Fibroblast of lung (primary cell): ENCODE measurements at places on chromosomes 11 and 22. TPM values are rescaled to one million over a fixed set of nuclear protein-coding genes. Genes with fewer than 3 reads are reported as not detected.

Gene CFAP300
- polyA plus RNA-seq = 5.6 and 6.4 TPM in 2 replicates

Gene CNTF
- 0.73 and 0.95 TPM in 2 replicates for polyA plus RNA-seq

Gene HSPB2
- polyA plus RNA-seq = 0.94 and 2.5 TPM in 2 replicates

Gene KIAA1671
- 0.34 and 0.69 TPM in 2 replicates for polyA plus RNA-seq

Gene ALX4
- not detected in 2 replicates for polyA plus RNA-seq

Gene KDM4D
- polyA plus RNA-seq = 0.94 and 1.4 TPM in 2 replicates

Gene TOMT
- polyA plus RNA-seq = not detected in 2 replicates

Gene ASRGL1
- polyA plus RNA-seq = 0.22 and 1.1 TPM in 2 replicates

Gene CARS1
- polyA plus RNA-seq = 64.5 and 67.5 TPM in 2 replicates

Gene TEX12
- 0.09 TPM in 1 of 2 replicates, not detected in the other for polyA plus RNA-seq

Gene PLXNB2
- 62.7 and 72.9 TPM in 2 replicates for polyA plus RNA-seq

Gene ENTHD1
- polyA plus RNA-seq = not detected in 2 replicates

Gene MS4A6E
- polyA plus RNA-seq = not detected in 2 replicates

Gene OR8A1
- not detected in 2 replicates for polyA plus RNA-seq

Gene SWAP70
- 45.4 and 74.4 TPM in 2 replicates for polyA plus RNA-seq

Gene CPT1B
- polyA plus RNA-seq = 0.70 and 0.82 TPM in 2 replicates

Gene UPK2
- polyA plus RNA-seq = not detected in 2 replicates

Gene FDX1
- polyA plus RNA-seq = 8.3 and 9.9 TPM in 2 replicates

Gene C11orf42
- polyA plus RNA-seq = not detected in 2 replicates

Gene RNASEH2C
- polyA plus RNA-seq = 12.6 and 17.9 TPM in 2 replicates

Gene TRIM49
- polyA plus RNA-seq = not detected in 2 replicates

Gene MPST
- polyA plus RNA-seq = 13.5 and 14.8 TPM in 2 replicates

Gene ARHGAP20
- polyA plus RNA-seq = 7.1 and 18.1 TPM in 2 replicates

Gene LMO1
- not detected in 2 replicates for polyA plus RNA-seq
